SK-MEL-5 (cell line): ENCODE measurements at places on chromosomes 13 and 19.

GRCh38 chr13:106867249-106867648 lies 299.3 kb upstream of the ARGLU1 start:
- DNase-seq = no peak

GRCh38 chr13:63025741-63026140 lies 1610.1 kb upstream of the PCDH20 start:
- peak; percentile 93 for DNase-seq

- no peak for DNase-seq
Measured at GRCh38 chr13:95503662-95504061, 48.9 kb upstream of the CLDN10 start.

DNA sequence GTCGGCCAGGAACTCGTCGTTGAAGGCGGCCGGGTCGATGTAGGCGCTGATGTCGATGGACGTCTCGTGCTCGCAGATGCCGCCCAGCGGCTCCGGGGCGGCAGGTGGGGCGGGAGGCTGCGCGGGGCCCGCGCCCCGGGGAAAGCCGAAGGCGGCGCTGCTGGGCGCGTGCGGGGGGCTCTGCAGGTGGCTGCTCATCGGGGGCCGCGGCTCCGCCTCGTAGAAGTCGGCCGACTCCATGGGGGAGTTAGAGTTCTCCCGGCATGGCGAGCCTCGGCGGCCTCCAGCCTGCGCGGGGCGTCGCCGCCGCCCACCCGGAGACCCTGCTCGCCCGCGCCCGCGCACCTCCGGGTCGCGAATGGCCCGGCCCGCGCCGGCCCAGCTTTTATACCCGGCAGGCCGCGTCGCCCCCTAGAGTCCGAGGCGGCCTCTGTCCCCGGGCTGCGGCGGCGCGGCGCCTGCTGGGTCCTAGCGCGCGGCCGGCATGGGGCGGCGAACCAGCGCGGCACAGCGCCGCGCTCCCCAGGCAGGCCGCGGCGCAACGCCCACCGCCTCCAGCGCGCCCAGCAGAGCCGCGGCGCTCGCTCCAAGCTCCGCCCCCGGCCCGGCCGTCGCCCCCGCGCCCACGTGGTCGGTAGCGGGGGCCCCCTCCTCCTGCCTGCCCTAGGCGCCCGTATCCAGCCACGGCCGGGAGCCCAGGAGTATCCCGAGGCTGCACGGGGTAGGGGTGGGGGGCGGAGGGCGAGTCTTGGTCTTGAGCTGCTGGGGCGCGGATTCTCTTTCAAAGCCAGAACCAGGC lies at the start of gene CEBPA:
Gene CEBPA (minus strand): TSS at position 360 of the 799 bp plus-strand sequence. CDS start 120 bp downstream, at position 240.
- DNase-seq = peak; percentile 76

DNA sequence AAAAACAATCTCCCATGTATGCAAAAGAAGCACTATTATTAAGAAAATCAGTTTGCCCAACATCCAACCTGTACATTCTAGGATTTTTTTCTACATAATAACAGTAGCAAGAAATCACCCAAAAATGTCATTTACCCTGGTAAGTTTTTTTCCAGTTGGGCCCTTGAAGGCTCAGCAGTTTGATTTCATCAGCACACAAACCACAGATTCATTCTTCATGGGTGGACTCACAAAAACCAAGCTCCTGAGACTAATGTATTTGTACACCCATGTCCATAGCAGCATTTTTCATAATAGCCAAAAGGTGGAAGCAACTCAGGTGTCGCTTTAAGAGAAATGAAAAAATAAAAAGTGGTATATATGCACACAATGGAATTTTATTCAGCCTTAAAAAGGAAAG lies 210.1 kb downstream of the TBC1D4 start:
- no peak for DNase-seq

GRCh38 chr13:51764184-51765141 lies 39.5 kb downstream of the DHRS12 start:
- no peak for DNase-seq

- no peak for DNase-seq
Measured at GRCh38 chr13:19993024-19993423, 34.5 kb downstream of the ZMYM2 start.

- no peak for DNase-seq
Measured at GRCh38 chr19:33564836-33565338, 43.3 kb upstream of the PEPD start.

DNA sequence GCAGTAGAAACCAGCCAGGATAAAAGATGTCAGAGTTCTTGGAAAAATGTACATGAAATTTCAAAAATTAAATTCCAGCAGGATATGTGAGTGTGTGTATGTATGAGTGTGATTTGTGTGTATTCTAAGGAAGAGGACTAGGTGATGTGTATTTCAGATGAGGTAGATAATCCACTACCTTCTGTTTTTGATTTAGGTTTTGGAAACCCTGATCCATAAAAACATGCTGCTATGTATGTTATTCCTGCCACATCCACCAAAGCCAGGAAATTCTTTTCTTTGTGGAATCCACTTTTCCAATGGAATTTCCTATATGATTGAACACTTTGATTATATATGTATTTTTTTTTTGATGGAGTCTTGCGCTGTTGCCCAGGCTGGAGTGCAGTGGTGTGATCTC lies 276.9 kb downstream of the UQCRFS1 start:
- DNase-seq = no peak

DNA sequence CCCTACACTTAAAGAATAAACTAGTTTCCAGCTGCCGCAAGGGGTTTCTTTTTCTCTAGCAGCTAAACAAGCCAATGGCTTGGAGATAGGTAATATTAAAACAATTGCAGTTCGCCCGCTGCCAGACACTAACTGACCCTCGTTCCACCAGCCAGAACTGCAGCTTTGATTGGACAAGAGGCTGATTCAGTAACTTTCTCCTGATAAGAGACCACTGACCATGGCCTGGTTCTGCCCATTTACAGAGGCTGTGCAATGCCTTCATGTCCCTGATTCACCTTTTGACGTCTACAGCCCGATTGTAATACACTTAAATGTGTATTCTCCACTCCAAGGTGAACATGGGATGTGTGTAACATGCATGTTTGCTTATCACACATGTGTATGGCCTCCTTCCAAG lies 12.8 kb upstream of the C19orf12 start:
- DNase-seq = no peak

GRCh38 chr13:72852207-72852606 lies 70.3 kb downstream of the PIBF1 start:
- no peak for DNase-seq

GRCh38 chr13:24654741-24655140 lies 25.5 kb upstream of the ATP12A start:
- no peak for DNase-seq

DNA sequence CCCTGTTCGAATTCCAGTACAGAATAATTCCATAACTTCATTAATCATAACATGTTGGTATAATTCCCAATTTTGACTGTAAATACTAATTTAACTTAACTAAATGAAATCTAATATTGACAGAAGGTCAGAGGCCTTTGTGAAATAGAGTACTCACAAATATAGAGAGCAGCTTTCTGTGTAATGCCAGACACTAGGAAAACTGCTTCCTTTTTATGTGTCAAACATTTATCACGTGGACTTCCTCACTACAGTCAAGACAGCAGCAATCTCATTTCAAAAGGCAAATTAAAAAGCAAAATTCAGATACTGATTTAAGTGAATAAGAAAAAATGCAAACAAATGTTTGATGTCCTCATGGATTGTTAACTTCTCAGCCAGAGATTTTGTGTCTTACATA lies 13.1 kb downstream of the ITM2B start:
- no peak for DNase-seq

GRCh38 chr19:1132552-1133383 lies 29.0 kb downstream of the GPX4 start:
- no peak for DNase-seq

DNA sequence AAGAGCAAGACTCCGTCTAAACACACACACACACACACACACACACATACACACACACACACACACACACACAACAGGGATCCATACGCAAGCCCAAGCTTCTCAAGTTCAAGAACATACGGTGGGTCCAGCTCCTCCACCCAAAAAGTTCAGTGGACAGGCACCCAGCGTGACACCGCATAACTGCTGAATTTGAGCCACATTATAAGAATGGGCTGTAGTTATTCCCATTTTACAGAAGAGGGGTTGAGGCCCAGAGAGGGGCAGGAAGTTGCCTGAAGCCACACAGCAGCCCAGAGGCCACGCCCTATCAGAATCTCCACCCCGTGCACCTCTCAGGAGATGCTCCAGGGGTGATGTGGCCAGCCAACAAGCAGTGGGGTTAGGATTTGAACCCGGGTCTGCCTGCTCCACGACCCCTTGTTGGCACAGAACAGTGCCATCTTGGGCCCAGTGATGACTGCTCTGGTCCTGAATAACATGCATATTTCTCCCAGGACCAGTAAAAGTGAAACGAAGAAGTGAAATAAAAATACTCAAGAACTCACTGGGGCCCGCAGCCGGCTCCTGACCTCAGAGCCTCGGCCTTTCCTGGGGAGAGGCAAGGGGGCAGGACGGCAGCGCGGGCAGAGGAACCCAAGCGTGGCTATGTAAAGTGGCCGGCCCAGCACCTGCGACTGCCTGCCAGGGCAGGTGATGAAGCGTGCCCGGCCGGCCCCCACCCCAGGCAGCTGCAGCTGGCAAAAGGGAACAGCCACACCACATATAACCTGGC lies 61.9 kb downstream of the AP1M1 start:
- no peak for DNase-seq

DNA sequence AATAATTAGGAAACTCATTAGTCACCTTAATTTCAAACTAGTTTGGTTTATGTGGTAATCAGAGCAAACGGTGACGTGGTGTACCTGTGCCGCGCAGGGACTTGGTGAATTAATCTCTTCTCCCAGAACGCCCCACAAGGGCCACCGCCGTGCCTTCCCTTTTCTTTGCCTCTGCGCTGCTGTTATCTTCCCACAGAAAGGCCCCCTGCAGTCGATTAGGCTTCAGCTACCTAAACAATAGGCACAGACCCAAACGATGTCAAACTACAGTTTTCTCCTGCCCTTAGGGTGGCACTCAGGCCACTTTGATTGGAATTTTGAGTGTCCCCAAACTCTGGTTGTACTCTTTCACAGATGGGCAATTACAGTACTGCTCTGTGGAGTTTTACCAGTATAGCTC lies 115.5 kb downstream of the GGACT start:
- DNase-seq = no peak

DNA sequence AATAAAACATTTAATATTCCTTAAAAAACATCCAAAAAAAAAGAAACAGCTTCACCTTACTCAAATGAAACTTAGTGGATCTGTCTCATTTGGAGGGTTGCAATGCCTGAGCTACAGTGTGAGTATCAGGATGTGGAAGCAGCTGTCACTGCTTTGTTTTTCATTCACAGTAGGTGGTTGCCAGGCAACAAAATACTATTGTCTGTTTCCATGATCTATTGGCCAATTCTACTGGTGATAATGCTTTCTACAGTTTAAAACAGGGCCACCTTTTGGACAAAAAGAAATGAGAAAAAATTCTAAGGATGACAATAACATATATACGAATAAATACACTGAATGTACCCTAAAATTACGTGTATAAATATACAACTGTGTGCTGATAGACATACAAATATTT lies 3.0 kb downstream of the ENOX1 start:
- no peak for DNase-seq

DNA sequence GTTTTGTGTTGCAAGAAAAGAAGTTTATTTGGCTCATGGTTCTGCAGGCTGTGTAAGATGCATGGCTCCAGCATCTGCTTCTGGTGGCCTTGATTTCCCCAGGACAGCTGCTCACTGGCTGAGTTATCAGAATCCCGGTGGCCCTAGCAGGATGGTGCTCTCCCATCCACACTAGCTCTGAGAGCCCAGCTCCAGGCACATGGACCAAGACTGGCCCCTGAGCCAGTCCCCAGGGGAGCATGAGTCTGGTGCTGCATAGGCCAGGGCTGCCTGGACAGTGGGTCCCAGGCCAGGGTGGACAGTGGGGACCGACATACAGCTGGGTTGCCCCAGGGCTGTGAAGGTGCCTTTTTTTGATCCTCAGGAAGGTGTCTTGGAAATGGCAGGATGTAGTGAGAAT lies 10.4 kb downstream of the ADGRE2 start:
- no peak for DNase-seq

GRCh38 chr13:50412046-50412617 lies 396.9 kb downstream of the KCNRG start:
- no peak for DNase-seq

DNA sequence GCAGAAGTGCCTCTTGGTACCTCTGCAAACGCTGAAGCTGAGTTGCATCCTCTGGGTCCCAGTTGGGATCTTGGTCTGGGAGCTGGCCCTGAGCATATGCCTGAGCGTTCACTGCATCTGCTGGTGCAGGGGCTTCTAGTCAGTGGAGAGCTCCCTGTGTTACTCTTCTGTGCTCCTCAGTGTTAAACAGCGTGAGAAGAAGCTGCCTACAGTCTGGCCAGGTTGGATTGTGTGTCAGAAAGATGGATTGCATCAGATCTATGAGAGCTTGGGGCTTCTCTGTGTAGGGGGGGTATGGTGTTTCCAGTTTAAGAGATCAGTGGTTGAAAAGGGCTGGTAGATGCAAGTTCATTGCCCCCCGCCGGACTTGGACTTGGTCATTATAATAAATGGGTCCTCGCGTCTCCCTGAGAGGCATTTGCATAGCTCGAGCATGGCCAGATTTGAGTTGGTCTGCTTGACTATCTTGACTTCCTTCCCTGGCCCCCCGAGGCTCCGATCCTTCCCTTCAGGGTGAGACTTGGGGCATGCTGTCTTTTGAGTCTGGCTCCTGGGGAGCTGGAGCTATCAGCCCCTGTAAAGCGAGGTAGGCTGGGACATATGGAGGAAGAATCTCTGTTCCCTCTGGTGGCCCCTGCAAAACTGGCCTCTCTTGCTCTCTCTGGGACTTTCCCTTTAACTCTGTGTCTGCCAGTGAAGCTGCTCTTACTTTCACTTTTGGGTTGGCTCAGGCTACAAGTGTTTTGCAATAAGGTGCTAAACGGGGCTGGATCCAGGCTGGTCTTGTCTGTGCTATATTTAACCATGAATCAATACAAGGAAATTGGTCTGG lies 52.9 kb downstream of the OR10H4 start:
- DNase-seq = peak; percentile 1

DNA sequence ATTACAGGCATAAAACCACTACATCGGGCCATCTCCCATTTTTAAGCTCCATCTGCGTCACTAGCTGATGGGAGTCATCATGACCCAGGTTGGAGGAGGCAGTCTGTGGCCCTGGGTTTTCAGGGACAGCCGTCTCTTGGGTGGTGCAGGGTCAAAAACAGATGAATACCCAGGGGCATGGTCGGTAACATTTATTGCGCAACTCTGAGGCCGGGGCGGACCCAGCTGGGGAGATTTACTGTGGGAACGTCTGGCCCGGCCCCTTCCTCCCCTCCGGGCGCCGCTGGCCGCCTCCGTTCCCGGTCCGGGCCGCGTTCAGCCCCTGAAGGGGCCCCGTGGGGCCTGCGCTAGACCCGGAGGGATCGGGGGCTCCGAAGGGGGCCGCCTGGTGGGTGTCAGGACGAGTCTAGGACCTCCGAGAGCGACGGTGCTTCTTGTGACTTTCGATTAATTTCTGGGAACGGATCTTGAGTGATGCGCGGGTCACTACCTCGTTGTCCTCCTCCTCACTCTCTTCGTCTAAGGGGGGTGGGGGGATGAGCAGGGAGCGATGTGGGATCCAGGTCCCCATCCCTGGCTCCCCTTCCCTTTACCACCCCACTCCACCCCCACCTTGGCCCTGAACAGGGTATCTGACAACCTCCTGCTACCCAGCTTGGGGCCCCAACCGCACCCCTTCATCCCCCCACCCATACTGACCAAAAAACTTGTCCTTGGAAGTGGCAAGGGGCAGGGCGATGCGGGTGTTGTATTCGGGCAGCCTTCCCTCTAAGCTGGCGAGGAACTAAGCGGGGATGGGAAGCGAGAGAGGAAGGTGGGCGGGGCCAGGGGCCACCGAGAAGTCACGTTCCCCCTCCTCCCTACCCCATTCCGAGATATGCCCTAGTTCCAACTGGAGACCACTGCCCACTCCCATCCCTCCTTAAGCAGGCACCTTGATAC lies 1.6 kb upstream of the RGL3 start:
- no peak for DNase-seq

GRCh38 chr19:44671400-44671799 lies at the start of gene CEACAM19:
Gene CEACAM19 (plus strand): TSS chr19:44671482. CDS start chr19:44671932, 450 bp downstream.
- no peak for DNase-seq
